Muscle of leg (tissue), 16 donors: ENCODE measurements at places on chromosomes 6 and 20. TPM values are rescaled to one million over a fixed set of nuclear protein-coding genes. Genes with fewer than 3 reads are reported as not detected.

DNA sequence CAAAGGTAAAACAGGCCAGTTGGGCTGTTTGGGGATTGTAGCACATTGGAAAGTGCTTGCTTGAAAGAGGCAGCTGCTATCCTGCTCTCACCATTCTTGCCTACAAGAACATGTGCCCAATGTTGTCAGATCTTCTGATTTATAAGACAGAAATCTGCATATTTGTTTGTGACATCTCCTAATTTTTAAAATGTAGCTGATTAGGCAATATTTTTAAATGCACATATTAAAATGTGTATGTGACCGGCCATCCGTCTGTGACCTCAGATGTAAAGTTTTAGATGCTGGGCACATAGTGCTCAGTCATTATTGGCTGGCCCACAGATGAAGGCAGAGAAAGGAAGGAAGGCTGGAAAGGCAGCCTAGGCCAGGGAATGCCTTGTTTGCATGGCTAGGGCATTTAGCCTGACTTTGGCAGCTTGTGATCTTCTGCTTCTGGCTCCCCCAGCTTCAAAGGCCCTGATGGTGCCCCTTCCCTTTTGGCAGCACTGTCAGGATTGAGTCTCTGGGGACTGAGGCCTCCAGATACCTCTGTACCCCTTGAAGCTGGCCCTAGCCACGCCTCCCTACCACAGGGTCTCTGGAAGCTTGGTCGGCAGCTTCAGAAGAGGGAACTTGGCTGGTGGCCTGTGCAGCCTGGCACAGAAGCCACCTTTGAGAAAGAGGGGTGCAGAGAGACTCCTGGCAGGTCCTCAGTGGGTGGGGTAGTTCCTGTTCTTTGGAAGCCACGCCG is 6.4 kb downstream of the SNPH start:
- peak overlapping the region; percentile 17 for H3K27ac ChIP-seq
- peaks cover 28% of the 10 kb centered on the region for H3K4me1 ChIP-seq
- no peak for DNase-seq
- H3K36me3 ChIP-seq, result no peaks in the 10 kb centered on the region
- H3K27me3 ChIP-seq, result no peaks in the 10 kb centered on the region

DNA sequence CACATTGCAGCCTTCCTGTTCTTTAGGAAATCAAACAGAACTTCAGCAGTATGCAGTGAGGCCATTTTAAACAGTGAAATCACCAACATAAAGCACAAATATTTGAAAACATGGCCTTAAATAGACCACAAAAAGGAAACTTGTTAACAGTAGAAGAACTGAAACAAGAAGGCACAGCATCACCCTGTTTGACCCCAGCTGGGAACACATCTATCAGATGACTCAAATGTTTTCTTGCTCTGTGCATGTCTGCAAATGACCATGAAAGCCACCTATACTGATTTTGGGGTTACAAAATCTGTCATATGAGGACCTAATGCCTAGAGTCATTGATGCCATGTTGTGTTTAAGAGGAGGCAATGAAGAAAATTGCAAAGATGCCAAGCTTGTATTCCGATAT is 123.8 kb upstream of the ADGRF1 start:
- DNase-seq, result peak; percentile 53
- no peaks in the 10 kb centered on the region for H3K36me3 ChIP-seq
- H3K4me3 ChIP-seq, result no peak overlapping the region
- H3K4me1 ChIP-seq, result no peaks in the 10 kb centered on the region

DNA sequence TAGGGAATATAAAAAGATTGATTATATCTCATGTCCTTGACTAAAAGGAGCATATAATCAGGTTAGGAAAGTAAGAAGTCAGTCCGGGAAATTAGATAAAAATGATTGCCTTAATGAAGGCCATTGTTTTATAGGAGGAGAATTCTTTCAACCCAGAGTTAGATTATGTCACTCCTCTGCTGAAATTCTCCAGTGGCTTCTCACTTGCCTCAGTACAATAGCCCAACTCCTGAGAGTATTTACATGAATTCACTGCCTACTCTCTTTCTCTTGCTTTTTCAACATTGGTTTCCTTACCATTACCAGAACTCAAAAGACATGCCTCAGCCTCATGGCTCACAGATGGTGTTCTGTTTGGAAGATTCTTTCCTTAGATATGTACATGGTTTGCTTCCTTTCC is 114.9 kb downstream of the EPHA7 start:
- no peak overlapping the region for H3K4me3 ChIP-seq
- H3K27me3 ChIP-seq, result no peaks in the 10 kb centered on the region
- H3K4me1 ChIP-seq, result no peaks in the 10 kb centered on the region
- no peak overlapping the region for H3K27ac ChIP-seq
- H3K36me3 ChIP-seq, result no peaks in the 10 kb centered on the region

DNA sequence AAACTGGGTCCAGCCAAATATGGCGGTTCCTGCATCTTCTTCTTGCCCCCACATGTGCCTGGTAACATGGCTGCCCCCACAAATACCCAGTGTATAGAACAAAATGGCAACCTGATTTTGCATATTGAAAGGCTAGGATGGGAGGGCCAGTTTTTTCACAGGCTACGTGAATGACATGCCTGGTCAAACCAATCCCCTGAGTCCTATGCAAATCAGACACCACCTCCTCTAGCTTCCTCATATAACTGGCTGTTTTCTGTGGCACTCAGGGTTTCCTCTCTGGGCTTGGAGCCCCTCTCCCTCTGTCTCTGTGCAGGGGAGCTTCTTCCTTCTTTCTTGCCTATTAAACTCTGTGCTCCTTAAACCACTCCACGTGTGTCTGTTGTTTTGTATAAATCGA is 372.1 kb downstream of the KIF16B start:
- no peaks in the 10 kb centered on the region for H3K36me3 ChIP-seq
- H3K27me3 ChIP-seq, result no peaks in the 10 kb centered on the region
- no peak overlapping the region for H3K4me3 ChIP-seq
- H3K27ac ChIP-seq, result no peak overlapping the region

BCKDHB gene
- 24.0 TPM for total RNA-seq
